IMR-90 (cell line): ENCODE measurements at places on chromosomes 13 and 19.

GRCh38 chr19:33395561-33396550, 22.3 kb downstream of the CEBPG start:
- peak; percentile 41 for DNase-seq

- DNase-seq: peak; percentile 73
Observed at GRCh38 chr13:28324181-28324789, 170.6 kb downstream of the FLT1 start.

DNA sequence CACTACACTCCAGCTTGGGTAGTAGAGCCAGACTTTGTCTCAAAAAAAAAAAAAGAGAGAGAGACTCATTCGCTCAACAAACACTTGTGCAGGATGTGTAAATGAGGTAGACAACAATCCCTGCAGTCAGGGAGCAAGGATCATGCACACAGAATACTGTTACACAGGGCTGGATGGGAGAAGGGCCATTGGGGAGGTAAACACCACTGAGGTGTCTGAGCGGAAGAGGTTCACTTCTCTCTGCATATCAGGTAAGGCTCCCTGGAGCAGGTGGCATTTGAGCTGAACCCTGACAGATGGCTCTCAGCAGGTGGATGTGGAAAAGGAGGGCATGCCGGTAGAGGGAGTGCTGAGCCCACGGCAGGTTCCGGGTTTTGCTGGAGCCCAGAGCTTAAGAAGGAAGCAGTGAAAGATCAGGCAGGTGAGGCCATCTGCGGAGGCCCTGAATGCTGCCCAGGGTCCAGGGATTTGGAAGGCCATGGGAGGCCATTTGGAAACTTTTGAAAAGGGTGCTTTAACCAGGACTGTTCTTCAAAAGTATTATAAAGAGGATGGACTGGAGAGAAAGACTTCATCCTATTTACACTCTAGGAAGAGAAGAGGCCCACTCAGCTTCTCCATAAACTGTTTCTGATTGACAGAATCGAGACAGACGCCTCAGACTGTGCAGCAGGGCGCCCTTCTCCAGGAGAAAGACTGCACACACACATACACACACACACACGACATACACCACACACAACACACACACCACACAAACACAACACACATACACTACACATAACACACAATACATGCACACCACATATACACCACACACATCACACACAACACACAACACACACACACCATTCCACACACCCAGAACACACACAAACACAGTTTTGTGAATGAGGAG, 199.4 kb downstream of the USP12 start:
- DNase-seq: peak; percentile 20

GRCh38 chr19:4181053-4181508, 1.3 kb downstream of the SIRT6 start:
- no peak for DNase-seq

GRCh38 chr19:10388957-10389356, 8.6 kb upstream of the TYK2 start:
- peak; percentile 71 for DNase-seq

GRCh38 chr13:37365496-37365895, 233.1 kb downstream of the POSTN start:
- no peak for DNase-seq

DNA sequence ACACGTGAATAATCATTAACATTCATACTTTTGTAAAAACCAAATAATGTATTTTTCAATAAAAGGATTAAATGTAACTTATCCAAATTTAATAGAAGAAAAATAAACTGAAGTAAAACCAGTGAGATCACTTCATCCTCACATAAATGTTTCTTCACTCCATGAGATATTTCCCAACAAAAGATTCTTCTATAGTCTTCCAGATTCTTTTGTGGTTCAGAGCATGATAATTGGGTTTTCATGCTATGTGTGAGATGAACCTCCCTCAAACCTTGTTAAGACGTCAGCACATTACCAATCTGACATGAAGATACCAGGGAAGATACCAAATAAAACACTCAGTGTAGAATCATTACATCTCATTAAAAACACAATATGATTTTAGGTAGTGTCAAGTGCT, 62.9 kb upstream of the OXGR1 start:
- no peak for DNase-seq

DNA sequence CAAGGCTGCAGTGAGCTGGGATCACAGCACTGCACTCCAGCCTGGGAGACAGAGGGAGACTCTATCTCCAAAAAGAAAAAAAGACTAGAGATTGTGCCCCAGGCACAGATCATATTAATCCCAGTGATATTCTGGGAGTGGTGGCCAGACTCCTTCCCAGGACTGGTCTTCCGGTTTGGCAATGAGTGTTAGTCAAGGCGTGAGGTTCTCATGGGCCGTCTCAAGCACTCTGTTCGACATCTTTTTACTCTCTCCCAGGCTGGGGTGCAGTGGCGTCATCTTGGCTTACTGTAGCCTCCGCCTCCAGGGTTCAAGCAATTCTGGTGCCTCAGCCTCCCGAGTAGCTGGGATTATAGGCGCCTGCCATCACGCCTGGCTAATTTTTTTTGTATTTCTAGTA, 5.3 kb upstream of the DPRX start:
- no peak for DNase-seq

DNA sequence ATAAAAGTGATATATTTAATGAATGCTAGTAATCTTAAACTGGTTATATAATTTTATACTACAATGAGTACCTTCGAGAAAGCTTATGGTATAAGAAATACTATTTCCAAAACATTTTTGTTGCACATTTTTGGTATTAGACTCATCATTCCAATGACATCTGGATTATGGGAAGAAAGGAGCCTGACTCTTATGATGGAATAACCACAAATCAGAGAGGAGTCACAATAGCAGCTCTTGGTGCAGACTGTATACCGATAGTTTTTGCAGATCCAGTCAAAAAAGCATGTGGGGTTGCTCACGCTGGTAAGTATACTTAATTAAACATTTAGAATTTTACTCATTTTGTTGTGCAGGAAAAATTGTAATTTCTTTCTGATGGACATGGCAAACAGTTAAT, 3.9 kb downstream of the LACC1 start:
- peak; percentile 67 for DNase-seq
